ENCODE measurements at places on chromosomes 4 and X.

- no peak for DNase-seq
Observed at GRCh38 chrX:5586726-5587125, 641.9 kb downstream of the NLGN4X start.

- DNase-seq = no peak
Observed at GRCh38 chrX:63764946-63765345, 20.1 kb downstream of the ARHGEF9 start.

- no peak for DNase-seq
Observed at GRCh38 chr4:173192375-173193162, 24.0 kb downstream of the GALNT7 start.

GRCh38 chrX:12770440-12770839, 20.8 kb upstream of the PRPS2 start:
- DNase-seq = peak; percentile 16

DNA sequence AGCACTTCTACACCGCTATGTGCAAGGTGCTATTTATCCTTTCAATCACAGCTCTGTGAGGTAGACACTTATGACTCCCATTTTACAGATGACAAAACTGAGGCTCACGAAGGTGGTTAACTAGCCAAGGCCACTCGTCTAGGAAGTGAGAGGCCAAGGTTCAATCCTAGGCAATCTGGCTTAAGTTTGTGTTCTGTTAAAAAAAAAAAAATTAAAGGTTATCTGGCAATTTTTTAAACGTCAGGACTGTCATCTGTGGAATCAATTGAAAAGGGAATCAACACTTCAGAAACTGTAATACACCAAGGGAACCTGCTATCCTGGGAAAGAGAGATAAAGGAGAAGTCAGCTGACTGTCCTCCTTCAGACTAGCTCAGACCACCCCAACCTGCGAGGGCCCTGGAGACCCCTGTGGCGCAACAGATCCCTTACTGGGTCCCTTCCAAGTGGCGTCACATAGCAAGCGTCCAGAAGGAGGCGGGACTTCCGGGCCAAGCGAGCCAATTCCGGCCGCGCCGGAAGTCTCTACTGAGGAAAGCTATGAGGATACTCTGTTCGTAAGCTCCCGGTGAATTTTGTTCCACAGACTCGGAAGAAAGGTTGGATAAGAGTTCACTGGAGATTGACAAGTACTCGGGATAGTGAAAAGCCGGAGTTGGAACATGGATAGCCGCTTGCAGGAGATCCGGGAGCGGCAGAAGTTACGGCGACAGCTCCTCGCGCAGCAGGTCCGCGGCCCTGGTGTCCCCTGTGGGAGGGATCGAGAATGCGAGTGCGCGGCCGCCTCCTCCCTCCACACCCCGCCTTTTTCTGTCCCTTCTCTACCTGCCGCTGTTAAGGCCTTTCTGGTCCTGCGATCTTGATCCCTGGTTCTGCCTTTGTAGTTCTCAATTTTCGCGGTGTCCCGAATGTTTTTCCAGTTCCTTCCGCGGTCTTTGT, at the start of gene METTL14:
Gene METTL14 (plus strand): TSS at position 520 of the 939 bp plus-strand sequence. CDS start 143 bp downstream, at position 663.
- DNase-seq = peak; percentile 90

GRCh38 chrX:103343105-103343504, 13.1 kb downstream of the TCEAL7 start:
- peak; percentile 23 for DNase-seq

DNA sequence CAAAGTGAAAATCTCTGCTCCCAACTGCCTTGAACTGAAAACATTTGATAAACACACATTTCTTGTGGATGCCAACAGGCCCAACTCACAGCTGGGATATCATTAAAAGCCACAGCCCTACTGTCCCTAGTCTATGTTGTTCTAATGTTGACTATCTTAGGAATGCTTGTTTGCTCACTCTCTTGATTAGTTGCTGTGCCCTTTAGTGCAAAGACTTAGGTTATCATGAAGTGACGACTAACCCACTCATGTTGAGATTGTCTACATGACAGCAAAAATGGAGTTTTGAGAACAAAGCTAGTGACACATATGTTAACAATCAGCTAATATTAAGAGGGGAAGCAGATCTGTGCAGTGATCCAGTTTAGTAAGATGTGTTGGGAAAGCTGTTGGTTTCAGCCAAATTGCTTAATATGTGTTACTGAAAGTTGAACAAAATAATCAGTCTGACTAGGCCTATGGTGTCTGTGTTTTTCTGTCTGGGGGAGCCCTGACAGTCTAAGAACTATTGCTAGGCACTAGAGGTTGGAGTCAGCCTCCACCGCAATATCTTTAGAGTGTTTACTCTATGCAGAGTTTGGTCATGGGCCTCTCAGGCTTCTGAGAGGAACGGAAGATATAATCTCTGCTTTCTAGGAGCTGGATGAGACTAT, 125.5 kb downstream of the ATG4A start:
- no peak for DNase-seq

DNA sequence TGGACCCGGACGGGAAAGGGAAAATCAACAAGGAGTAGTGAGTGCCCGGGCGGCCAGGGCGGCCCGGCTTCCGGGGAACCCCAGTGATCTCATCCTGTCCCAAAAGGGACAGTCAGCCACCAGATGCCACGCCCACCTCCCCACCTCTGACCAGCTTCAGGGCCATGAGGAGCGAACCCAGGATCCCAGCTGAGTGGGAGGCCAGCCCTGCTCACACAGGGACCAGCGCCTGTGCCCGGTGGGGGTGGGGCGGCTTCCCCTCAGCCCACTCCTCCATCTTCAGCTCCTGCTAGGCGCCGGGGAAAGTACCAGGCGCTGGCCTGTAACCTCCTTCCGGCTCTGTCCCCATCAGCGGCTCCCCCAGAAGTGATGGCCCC, 6.2 kb downstream of the MYL5 start:
- DNase-seq = no peak

GRCh38 chr4:90486346-90486745, 359.2 kb downstream of the CCSER1 start:
- no peak for DNase-seq

DNA sequence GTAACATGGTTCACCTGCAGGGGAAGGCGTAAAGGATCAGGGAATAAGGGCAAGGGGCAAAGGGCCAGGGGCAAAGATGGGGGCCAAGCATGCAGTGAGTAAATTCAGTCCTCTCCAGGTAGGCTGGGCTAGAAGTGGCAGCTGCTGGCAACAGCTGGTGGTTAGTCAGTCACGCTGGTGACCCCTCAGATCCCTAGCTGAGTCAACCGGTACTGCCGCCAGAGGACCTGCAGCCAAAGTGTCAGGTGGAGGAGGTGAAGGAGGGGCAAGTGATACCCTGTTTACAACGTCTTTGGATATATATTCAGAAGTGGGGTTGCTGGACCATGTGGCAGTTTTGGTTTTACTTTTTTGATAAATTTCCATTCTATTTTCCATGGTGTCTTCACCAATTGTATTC, 24.6 kb upstream of the NAP1L2 start:
- DNase-seq = no peak

GRCh38 chrX:118254611-118255010, 91.3 kb upstream of the WDR44 start:
- peak; percentile 37 for DNase-seq

DNA sequence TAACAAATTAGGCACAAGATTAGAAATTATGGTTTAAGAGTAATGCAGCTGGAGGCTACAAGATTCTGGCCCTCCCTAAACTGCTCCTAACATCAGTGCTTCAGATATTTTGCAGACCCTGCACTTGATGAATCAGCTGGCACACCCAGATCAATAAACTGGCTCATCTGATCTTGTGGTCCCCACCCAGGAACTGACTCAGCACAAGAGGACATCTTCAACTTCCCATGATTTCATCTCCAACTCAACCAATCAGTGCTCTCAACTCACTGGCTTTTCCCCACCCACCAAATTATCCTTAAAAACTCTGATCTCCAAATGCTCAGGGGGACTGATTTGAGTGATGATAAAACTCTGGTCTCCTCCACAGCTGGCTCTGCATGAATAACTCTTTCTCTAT, 21.7 kb upstream of the TMEM33 start:
- no peak for DNase-seq

DNA sequence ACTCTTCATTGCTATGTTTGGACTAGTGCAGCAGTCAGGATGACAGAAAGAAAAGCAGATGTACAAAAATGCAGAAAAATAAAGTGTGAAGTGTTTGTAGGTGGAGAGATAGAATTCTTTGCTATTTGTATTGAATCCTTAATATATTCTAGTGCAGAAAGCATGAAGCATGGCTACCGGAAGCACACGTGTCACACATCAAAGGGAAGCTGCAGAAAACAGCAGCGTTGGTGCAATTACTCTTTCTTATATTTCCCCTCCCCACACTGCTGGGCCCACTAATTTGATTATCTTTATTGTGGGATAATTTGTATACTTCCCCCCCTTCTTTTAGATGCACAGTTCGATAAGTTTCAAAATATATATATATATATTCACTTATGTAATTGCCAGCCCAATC, 35.9 kb upstream of the TAPT1 start:
- DNase-seq = no peak

GRCh38 chrX:57905141-57905540, 5.1 kb downstream of the ZXDA start:
- no peak for DNase-seq

- no peak for DNase-seq
Observed at GRCh38 chr4:87268411-87268810, 48.0 kb upstream of the KLHL8 start.

- DNase-seq = no peak
Observed at GRCh38 chr4:142419712-142420111, 426.4 kb downstream of the INPP4B start.

DNA sequence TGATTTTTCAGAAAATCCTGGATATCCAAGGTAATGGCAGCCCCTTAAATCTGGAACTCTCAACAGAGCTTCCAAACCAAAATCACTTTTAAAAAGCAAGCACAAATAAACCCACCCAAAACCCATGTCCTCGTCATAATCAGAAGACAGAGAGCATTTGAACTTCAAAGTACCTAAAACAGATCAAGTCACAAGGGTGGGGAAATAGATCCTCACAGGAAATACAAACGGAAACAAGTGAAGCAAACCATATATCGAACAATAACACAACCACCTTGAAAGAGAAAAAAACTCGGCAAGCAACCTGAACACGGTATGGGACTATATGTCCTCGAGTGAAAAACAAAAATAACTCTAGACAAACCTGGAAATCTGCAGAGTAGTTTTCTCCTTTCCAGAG, 15.9 kb upstream of the CCNQ start:
- no peak for DNase-seq

GRCh38 chr4:153249199-153250041, 45.2 kb downstream of the TRIM2 start:
- DNase-seq = no peak
